Stimulated activated CD4-positive, alpha-beta T cell treated with anti-CD3 and anti-CD28 coated beads, Interleukin-15, amount 100 ng/mL, for 1 hour (primary cell): ENCODE measurements at places on chromosomes 16 and 17.

- DNase-seq = no peak
These were observed 826.9 kb upstream of the CDH8 start for GRCh38 chr16:62863139-62863538.

DNA sequence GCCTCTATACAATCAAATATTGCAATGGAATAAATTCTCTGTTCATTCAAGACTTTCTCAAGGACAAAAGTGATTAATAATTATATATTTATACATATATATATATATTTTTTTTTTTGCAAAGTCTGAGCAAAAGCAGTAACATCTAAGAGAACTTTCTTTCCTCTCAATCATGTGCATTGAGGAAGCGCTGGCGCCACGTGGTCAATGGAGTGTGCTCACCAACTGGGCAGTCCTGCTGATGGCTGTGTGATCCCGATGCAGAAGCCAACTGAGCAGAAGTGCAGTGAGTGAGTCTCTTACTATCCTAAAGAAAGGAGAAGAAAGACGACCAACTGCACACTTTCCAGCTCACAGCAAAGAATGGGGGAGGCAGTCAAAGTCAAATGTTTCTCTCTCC lies 37.2 kb upstream of the ULK2 start:
- no peak for DNase-seq

DNA sequence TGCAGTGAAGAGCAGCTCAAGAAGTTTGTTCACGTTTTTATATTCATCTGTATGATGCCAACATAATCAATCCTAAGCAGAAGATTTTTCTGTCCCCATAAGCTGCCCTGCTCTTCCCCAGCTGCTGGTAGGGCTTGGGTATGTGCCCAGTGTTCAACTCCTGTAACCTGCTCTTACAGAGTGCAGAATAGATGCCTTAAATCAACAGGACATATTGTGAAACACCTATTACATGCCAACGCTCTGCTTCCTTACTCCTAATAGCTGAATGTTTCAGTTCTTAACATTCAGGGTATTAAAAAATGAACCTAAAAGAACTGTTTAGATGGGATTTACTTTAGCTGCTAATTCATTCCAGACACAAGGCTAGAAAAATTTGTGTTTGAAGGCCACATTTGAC lies 190.9 kb downstream of the HS3ST3A1 start:
- DNase-seq = no peak

GRCh38 chr16:79122343-79122742 lies 478.2 kb downstream of the MAF start:
- no peak for DNase-seq

DNA sequence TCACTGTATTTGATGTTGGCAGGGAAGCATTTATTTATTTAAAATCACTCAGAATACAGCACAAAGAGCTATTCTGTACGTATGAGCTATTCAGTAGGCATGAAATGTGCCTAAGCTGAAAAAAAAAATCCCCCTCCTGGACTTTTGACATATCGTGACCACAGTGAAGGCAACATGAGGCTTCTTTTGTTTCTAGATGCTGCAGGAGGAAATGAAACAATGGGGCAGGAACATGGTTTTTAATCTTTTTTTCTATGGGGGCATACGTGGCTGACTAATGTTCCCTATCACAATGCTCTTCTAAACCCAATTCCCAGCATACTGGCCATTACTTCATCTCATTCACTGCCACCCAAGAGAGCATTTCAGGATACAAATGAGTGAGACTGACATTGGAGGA lies 191.0 kb upstream of the PMFBP1 start:
- DNase-seq = no peak

- no peak for DNase-seq
These were observed 20.3 kb downstream of the METRNL start for GRCh38 chr17:83099570-83100181.

DNA sequence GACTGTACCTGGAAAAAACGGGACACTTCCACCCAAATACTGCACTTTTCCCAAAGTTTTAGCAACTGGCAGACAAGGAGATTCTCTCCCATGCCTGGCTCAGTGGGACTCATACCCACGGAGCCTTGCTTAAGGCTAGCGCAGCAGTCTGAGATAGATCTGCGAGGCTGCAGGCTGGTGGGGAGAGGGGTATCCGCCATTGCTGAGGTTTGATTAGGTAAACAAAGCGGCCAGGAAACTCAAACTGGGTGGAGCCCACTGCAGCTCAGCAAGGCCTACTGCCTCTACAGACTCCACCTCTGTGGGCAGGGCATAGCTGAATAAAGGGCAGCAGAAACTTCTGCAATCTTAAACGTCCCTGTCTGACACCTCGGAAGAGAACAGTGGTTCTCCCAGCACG lies 44.8 kb downstream of the UTP18 start:
- DNase-seq = no peak

DNA sequence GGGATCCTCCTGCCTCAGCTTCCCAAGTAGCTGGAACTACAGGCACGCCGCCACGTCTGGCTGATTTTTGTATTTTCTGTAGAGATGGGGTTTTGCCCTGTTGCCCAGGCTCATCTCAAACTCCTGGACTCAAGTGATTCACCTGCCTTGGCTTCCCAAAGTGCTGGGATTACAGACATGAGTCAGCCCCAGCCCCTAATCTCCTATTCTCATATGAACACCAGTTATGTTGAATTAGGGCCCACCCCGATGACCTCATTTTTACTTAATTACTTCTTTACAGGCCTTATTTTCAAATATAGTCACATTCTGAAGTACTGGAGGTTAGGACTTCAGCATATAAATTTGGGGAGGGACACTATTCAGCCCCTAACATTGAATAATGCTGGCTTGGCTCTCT lies 49.2 kb downstream of the ZNRF1 start:
- DNase-seq = no peak

- DNase-seq = no peak
These were observed 58.8 kb downstream of the SLFN11 start for GRCh38 chr17:35314415-35315216.

DNA sequence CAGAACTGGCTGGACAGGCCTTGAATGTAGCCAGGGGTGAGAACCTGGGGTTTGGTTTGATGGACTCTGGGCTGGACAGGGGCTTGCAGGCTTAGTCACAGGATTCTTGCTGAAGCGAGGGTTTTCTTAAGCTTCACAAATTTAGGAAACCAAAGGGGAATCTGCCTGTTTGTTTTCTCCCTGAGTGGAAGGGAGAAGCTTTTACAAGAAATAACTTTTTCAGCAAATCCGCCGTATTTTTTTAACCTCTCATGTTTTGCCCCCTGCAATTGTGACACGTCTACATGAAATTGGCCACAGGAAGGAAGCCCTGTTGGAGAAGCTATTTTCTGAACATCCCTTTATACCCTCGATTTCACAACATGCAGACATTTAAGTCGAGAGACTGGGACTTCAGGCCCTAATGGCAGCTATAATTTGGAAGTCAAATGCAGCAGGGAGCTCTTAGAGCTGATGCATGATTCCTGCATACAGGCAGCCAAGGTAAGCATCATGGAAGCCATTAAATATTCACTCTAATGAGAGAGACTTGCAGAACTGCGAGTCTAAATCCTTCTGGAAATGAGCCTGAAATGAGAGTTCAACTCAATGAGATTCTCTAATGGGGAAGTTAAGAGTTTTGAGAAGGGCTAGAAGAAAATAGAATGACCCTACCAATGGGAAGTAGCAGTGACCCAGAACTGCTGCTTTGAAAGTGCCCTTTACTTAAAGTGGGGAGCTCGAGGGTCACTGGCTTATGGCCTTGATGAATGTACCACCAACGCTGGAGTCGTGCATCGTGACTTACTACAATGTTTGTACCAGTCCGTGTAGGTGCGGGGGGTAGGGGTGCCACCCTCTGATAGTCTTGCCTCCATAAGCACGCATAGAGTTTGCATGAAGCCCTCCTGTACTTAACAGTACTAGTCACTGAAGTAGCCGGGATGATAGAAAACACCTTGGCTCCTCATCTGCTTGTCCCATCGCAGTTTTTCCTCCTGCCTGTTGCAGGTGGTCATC lies 45.1 kb upstream of the IRF8 start:
- DNase-seq = no peak

- DNase-seq = no peak
These were observed 37.7 kb downstream of the GINS2 start for GRCh38 chr16:85650844-85651628.

GRCh38 chr17:18187821-18188761 lies 4.5 kb downstream of the ALKBH5 start:
- DNase-seq = no peak

GRCh38 chr16:55779402-55780094 lies 53.3 kb downstream of the CES1 start:
- no peak for DNase-seq

- no peak for DNase-seq
These were observed 513 bp downstream of the ADAM11 start for GRCh38 chr17:44759086-44759915.

DNA sequence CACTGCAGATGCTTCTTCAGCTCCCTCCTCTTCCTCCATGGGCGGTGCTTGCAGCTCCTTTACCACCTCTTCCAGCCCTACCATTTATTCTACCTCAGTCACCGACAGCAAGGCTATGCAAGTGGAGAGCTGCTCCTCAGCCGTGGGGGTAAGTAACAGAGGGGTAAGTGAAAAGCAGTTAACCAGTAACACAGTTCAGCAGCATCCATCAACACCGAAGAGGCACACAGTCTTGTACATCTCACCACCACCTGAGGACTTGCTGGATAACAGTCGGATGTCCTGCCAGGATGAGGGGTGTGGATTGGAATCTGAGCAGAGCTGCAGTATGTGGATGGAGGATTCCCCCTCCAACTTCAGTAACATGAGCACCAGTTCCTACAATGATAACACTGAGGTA lies 79.3 kb downstream of the NQO1 start:
- no peak for DNase-seq

DNA sequence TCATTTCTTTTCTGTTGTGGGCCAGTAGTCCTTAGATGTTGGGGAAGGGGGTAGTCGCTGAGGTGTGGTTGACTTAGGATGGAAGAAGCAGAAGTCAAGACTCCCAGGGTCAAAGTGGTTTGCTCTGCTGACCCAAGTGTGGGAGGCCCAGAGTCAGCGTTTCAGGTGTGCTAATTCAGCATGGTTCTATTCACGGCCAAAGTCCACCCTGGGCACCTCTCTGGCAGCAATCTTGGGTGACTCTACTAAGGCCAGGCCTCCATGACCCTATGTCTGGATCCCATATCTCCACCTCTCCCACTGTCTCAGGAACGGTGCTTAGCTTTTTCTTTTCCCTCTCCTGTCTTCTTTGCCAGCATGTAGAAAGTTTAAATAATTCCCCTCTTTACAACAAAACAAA lies 32.9 kb downstream of the MAPT start:
- DNase-seq = no peak

GRCh38 chr16:6034511-6034910 lies 936.9 kb upstream of the EEF2KMT start:
- no peak for DNase-seq

GRCh38 chr17:39014795-39015545 lies 47.8 kb upstream of the FBXO47 start:
- no peak for DNase-seq

DNA sequence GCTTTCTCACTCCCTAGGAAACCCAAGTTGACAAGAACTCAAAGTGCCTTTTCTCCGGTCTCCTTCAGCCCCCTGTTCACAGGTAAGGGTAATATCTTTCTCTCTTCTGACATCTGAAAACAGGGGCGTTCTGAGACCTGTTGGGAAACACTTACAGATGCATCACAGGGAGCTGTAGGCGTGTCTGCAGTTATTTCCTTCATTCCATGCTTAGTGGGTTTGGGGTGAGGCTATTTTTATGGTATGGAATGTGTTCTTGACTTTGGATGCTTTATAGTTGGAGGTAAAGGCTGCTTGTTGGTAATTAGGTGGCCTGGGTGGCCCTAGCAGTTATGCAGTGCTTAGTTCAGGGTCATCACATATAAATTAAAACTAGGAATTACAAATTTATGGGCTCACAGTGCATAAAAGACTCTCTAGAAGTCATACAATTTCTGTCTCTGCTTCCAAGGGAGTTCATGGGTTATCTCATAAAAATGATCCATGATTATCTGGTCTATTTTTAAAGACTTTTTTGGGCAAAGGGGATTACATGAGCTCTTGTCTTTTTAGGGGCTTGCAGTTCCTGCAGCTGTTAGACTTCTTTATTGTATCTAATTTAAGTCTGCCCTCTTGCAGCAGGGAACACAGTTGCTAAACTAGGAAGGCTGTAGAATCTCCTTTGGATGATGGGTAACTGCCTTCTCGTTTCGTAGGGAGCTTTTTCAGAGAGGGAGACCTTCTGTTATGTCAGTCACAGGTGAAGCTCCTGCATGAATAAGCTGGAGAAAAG lies 10.2 kb downstream of the SOCS7 start:
- no peak for DNase-seq

- DNase-seq = no peak
These were observed 32.7 kb downstream of the ADAMTS18 start for GRCh38 chr16:77402118-77402517.

- DNase-seq = no peak
These were observed 40.7 kb downstream of the DUSP14 start for GRCh38 chr17:37530420-37530819.

DNA sequence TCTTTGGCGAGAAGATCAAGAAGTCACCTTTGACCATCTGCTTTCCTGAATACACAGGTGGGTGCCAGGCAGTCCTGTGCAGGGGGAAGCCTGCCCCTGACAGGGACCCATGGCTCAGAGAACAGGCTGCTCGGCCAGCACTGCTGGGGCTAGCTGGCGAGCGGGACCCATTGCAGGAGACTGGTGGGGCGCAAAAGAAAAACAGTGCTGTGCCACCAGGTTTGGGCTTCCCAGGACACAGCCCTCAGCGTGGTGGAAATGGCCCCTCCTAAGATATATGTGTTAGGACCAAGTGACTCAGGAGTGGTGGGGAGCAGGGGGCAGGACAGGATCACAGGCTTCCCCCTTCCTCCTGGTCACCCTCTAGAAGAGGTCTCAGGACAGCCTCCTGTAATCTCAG lies 73.9 kb downstream of the AMFR start:
- DNase-seq = no peak

DNA sequence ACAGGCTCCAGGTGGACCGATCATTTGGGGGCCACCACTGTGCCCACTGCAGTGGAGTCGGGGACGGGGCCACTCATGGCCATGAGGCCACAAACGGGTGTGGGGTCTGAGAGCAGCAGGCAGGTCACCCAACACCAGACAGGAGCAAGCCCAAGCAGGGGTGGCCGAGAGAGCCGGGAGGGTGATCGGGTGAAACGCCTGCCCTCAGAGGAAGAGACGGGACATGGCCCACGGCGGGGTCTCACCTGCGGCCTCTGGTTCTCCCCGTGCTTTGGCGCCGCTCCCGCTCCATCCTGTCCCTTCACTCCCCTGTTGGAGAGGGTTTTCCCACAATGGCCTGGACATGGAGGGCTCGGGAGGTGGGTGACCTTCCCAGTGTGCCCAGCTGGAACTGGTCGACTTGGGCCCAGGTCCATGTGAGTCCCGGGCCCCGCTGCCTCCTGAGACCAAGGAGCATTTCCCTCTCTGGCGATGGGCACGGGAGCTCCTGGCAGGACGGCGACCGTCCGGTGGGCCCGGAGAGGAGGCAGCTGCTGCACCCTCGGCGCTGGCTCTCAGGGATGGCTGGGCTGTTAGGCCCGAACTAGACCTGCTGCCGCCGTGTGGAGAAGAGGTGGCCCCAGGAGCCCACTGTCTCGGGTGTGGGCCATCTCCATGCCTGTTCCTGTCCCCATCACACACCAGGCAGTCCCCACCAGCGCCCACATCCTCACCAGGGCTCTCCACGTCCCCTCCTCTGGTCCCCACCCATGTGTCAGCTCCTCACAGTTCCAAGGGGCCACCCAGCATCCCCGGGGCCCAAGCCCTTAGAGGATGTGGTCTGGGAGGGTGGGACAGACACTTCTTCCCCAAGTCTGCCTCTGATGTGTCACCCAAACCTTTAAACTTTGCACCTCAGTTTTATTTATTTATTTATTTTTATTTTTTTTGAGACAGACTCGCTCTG lies 13.4 kb upstream of the BAHCC1 start:
- no peak for DNase-seq

GRCh38 chr17:7380321-7380720 lies 568 bp upstream of the TNK1 start:
- no peak for DNase-seq

GRCh38 chr17:28828294-28829040 lies 14.1 kb downstream of the FAM222B start:
- DNase-seq = no peak
